ENCODE measurements at places on chromosomes 2 and 18.

GRCh38 chr18:50338122-50338521 lies 36.7 kb upstream of the SKA1 start:
- DNase-seq, result no peak

- no peak for DNase-seq
These were observed 9.5 kb upstream of the CYP27C1 start for GRCh38 chr2:127229555-127229954.

DNA sequence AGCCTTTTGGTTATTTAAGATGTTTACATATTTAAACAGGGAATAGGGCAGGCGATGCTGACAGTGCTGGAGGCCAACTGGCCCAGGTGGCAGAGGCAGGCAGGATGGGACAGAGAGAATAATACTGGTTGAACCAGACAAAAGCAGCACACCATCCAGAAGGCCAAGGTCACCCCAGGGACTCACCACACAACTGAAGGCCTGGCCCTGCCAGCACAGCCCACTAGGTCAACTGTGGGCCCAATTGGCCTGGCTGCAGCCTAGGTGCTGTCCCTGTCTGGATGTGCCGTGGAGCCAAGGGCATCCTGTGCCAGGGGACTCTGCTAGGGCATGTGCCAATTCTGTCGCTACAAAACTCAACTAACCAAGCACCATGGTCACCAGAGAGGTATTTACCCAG lies 69.2 kb downstream of the RNF152 start:
- no peak for DNase-seq

DNA sequence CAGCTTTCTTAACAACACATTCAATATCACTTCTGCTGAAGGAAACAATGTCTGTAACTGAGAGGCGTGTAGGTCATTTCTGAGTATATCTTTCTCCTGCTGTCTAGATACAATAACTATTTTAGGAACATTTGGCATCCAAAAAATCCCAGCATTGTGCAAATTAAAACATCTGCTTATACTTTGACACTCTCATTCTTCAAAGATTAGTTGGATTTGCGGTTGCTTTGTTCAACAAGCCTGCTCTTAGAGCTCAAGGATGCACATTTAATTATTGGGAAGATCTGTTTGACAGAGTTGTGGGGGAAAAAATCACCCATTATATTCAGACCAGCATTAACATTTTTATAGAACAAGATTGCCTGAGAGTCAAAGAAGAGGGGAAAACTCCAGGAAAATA lies 449.5 kb upstream of the HNRNPA3 start:
- DNase-seq, result no peak
